ENCODE measurements at places on chromosomes 7 and 10.

- DNase-seq, result no peak
Observed at GRCh38 chr7:139511315-139511714, 12.2 kb upstream of the CLEC2L start.

DNA sequence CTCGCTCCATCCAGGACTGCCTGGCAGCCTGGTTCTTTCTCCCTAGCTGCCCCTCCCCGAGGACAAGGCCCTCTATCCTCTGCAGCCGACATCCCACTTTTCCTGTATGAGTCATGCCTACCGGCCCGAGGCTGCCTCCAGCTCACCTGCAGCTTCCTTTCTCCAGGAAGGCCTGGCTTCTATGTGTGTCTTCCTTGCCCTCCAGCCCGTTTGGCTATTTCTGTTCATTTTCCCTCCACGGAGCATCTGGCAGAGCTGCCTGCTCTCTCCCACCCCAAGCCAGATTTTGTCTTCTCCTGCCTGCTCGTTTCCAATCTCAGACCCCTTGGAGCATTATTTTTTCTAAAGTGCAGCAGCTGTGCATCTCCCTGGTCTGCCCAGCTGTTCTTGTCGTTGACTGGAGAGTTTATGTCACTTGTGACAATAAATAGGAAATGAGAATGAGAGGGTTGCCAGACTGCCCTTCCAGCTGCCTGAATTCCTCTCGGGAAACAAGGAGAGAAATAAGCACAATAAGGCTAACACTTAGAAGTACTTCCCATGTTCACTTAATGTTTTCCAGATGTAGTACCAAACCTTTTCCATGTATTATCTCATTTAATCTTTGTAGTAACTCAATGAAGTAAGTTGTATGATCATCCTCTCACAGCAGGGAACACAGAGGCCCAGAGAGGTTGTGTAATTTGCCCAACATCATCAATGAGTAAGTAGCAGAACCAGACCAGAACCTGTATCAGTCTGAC, 19.7 kb downstream of the UBTD1 start:
- peak; percentile 44 for DNase-seq

- DNase-seq, result no peak
Observed at GRCh38 chr10:36094096-36094495, 452.0 kb upstream of the FZD8 start.

GRCh38 chr10:49329146-49329505, 30.2 kb downstream of the C10orf71 start:
- no peak for DNase-seq

DNA sequence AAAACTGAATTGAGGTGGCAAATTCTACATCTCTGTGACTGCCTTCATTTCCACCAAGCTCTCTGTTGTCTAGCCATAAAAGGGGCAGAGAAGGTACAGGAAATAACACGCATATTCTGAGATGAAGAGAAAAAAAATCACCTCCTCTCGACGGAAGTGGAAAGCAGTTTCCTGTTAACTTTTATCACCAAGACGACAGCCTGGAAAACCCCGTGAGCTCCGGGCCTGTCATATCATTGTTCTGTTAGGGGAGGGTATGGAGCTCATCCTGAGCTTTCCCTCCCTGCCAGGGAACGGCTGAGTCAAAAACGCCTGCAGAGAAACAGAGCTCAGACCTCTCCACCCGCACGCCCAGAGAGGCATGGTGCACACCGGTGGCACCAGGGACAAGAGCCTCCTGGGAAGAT, 200.3 kb downstream of the PRPF18 start:
- DNase-seq, result peak; percentile 42

DNA sequence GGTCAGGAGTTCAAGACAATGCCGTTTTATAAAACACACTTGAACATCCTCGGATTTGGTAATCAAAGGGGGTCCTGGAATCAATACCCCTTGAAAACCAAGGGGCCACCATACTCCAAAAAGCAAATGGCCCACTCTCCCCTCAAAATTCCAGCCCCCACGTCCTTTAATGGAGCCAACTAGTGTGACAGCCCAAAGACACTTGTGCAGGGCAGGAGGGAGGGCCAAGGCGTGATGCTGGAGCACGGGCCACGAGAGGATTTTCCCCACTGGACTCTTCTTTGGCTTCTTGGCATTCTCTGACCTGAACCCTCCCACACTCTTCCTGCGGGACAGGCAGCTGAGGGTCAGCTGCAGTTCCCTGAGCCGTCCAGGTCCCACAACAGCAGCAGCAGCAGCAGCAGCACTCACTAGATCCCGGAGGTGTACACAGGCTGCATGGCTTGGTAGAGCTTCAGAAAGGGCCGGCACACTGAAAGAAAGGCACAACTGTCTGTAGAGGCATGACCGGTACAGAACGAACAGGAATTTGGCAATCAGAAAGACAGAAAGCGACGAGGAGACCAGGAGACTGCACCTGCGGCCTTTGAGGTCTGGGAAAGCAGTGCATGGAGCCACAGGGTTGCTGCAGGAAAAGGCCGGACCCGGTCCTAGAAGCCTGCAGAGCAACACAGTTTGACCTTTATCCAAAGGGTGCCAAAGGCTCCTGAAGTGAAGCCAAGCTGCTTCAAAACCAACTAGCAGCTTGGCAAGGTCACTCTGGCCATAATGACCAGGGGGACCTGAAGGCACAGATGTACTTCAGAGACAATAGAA, 168.2 kb downstream of the TNS3 start:
- no peak for DNase-seq

DNA sequence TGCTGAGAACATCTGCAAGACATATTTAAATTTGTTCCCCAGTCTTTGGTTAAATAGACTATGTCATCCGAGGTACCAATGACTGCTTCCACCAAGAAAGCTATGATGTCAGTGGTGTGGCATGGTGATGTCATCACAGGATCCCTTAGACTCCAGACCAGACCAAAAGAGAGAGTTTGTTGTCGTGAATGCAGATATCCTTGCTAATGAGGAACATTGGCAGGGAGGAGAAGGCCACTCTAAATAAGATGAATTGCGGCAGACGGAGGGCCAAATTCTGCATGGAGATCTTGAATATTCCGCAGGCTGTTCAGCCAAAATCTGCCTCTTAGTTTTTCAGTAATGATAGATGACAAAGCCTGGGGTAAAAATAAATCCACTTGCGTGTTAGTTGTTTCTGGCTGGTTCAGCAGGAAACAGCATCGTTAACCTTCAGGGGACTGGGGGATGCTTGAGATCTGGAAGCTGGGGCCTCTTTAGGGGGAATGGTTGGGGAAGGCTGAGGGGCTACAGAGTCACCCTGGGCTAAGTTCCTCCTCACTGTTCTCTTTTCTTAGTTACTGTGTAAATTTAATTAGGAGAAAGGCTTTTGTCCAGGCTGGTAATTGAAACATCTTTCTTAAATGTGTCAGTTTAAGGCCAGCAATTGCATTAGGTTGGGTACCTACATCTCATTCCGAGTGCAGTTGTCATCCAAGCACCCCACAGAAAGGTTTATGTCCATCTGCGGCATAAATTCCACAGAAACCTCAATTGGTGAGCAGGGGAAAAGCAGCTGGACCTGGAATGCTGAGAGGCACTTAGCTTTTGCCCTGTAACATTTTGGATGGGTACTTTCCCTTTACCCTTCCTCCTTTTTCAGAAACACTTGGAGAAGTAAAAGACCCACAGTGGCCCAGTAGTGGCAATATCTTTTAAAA, 11.6 kb upstream of the CAMK1D start:
- no peak for DNase-seq

- DNase-seq, result no peak
Observed at GRCh38 chr10:113047605-113047962, 97.5 kb downstream of the TCF7L2 start.

DNA sequence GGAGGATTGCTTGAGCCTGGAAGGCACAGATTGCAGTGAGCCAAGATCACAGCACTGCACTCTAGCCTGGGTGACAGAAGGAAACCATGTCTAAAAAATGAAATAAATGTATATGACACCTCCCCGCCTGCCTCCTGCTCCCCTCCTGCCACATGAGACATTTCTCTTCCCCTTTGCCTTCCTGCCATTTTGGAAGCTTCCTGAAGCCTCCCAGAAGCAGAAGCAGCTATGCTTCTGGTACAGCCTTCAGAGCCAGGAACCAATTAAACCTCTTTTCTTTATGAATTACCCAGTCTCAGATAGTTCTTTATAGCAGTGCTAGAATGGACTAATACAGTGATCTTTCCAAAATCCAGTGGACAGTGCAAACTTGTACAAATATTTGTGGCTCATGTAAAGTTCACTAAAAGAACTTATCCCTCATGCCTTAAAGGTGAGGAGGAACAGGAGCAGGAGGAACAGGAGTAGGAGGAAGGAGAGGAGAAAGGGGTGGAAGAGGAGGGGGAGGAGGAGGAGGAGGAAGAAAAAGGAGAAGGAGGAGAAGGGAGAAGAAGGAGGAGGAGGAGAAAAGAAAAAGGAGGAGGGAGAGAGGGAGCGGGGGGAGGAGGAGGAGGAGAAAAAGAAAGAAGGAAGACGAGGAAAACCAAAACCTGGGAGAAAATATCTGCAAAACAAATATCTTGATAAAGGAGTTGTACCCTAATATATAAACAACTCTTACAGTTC, 2.8 kb upstream of the ABI1 start:
- DNase-seq, result no peak

GRCh38 chr7:97845622-97846203, 26.5 kb downstream of the ASNS start:
- DNase-seq, result no peak

DNA sequence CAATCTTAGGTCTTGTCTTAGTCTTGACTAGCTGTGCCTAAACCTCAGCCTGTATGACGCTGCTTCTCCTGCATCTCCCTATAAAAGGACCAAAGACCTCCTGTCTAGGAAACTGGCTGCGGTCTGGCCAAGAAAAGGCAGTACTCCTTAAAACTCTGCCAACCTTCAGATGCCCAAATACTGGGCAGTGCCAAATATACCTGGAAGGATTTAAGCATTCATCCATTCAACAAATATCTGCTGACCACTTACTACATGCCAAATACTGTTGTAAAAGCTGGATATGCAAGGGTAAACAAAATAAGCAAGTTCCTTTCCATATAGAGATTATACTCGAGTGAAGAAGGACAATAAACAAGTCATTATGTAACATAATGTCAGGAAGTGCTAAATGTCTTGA, 135.8 kb downstream of the HBP1 start:
- no peak for DNase-seq

GRCh38 chr7:126079151-126079550, 1149.5 kb upstream of the POT1 start:
- no peak for DNase-seq

- DNase-seq, result no peak
Observed at GRCh38 chr10:26755443-26755903, 58.0 kb downstream of the PDSS1 start.

DNA sequence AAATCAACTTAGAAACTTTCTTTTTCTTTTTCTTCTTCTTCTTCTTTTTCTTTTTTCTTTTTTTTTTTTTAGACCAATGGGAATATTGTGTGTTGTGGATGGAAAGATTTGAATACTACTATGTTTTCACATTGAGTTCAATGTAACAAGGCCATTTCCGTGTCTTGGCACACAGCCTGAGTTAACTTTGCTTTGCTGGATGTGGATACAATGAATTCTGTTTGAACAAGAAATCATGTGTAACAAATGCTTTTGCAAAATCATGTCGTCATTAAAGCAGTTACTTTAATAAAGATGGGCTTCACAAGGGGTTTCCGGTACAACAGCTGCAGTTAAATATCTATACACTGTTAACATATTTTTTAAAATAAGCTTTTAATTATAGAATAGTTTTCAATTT, 13.5 kb upstream of the ENTPD1 start:
- DNase-seq, result no peak

GRCh38 chr7:49791088-49791741, 17.8 kb downstream of the VWC2 start:
- no peak for DNase-seq

DNA sequence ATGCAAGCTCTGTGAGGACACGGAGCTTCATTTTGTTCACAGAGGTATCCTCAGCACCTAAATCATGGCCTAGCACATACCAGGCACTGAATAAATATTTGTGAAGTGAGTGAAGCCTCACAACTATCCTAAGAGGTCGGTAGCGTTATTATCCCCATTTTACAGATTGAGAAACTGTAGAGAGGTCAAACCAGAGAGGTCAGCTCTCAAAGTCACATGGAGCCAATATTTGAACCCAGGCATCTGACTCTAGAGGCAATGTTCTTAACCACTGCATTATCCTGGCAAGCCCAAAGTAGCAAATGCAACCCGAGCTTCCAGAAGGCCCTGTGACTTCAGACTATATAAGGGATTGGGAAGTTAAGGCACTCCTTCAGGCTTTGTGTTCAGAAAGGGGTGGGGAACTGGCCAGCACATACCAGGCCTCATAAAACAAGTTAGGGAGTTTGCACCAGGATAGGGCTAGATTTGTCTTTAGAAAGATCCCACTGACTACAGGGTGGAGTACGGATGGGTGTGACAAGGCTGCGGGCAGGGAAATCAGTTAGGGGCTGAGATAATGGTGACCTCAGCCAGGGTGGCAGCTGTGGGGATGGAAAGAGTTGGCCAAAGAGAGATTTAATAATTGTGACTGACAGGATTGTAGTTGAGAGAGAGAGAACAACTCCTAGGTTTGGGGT, 101.4 kb downstream of the TBXAS1 start:
- no peak for DNase-seq

GRCh38 chr7:137895301-137896221, 48.8 kb upstream of the DGKI start:
- DNase-seq, result no peak

GRCh38 chr10:87798082-87798481, 19.9 kb downstream of the ATAD1 start:
- DNase-seq, result no peak

DNA sequence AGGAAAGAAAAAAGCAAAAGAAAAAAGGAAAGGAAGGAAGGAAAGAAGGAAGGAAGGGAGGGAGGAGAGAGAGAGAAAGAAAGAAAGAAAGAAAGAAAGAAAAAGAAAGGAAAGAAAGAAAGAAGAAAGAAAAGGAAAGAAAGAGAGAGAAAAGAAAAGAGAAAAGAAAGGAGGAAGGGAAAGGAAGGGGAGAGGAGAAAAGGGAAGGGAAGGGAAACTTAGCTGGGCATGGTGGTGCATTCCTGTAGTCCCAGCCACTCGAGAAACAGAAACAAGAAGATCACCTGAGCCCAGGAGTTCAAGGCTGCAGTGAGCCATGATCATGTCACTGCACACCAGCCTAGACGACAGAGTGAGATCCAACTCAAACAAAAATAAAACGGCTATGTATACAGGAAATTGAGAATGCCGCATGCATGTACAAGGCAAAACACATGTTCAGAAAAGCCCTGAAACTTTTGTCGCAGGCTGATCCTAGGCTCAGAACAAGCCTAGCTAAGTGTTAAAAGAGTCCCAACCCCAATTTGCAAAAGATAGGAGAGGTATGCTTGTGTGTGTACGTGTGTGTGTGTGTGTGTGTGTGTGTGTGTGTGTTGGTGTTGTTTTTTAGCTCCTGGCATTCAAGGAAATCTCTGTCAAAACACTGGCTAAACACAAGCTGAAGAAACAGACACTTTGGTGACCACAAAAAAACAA, 6.6 kb upstream of the NPC1L1 start:
- DNase-seq, result no peak

- no peak for DNase-seq
Observed at GRCh38 chr7:91517201-91517785, 253.1 kb downstream of the FZD1 start.

- no peak for DNase-seq
Observed at GRCh38 chr7:110842796-110843195, 248.1 kb upstream of the LRRN3 start.
